NCI-H2029 (cell line): ENCODE measurements at places on chromosomes 6 and 20.

DNA sequence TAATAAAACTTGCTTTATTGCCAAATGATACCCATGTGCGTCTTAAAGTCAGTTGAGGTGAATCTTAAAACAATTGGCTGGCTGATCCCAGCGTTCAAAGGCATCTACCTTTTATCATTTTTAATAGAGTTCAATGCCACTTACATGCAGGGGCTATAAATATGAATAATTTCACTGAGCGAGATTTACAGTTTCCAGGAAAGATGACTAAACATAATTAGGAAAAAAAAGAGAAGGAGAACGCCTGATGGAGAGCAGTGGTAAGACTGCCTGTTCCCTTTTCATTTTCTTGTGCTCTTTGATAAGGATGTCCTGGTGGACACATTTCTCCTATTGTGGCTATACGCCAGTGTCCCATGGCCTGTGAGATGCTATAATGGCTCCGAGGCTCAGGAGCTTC is 139.9 kb upstream of the SLC22A23 start:
- no peak for DNase-seq

DNA sequence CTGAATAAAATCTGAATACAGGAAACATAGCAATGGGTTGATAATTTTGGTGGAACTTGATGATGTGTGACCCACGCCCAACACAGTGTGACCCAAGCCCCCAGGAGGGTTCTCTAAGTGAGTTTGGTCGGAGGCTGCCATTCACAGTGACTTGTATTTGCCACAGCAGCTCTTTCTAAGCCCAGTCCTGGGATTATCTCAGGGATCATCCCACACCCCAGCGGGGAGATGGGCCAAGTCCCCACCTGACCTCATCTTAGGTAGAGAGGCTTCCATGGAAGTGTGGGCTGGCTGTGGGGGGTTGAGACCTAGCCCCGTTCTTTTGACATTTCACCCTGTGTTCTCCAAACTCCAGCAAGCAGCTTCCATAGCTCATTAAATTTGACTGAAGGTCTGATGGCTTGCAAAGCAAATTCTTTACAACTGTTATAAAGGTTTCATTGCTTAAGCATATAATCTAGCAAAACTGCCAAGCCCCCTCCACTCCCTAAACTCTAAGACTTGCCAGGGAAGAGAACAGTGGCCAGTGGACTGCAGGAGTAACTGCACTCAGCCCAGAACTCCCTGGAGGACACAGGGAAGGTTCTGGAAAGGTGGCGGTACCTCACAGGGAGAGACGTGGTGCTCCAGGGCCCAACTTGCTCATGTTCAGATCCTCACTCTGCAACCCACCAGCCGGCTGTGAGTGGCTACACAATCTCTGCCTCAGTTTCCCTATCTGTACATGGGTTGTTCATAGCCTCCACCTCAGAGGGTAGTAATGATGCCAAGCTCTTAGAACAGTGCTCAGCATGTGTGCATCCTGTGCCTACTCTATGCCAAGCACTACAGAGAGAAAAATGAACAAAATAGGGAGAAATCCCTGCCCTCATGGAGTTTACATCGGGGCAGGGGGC is 1.0 kb upstream of the PCK1 start:
- DNase-seq = no peak

GRCh38 chr6:2853769-2854395 is 12.2 kb upstream of the SERPINB1 start:
- no peak for DNase-seq

GRCh38 chr6:133632206-133632605 is 256.7 kb upstream of the TCF21 start:
- DNase-seq = no peak

DNA sequence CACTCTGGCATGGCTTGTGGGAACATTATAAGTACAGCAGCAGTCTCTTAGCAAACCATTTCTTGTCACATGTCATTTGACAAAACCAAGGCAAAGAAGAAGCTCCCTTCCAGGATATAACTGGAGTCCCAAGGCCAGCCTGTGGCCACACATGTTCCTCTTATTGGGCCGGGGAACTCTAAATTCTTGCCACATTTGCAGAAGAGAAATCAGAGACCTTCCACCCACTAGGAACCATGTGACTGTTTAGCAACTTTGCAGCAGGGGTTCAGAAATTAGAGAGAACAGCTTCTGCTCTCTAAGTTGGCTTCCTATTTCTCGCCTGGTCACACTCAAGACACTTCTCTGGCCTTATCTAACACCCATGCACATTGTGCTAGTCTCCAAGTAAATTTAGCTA is 20.4 kb upstream of the MEP1A start:
- no peak for DNase-seq

GRCh38 chr20:11048739-11049138 is 374.9 kb upstream of the JAG1 start:
- no peak for DNase-seq

DNA sequence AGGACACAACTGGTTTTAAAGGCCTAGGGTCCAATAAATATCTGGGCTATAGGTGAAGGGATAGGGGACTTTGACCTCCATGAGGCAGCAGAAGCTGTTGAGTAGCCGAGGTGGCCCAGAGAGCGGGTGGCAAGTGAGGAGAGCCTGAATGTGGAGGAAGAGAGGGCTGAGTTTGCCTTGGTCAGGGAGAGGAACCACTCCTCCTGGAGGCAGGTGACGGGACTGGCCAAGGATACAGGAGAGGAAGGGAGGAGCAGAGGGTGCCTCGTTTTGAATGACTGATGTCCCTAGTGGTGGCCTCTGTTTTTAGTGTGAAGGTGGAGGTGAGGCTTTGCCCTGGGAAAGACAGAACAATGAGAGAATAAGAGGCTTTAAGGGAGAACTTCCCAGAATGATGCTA is 19.1 kb upstream of the AAR2 start:
- no peak for DNase-seq

GRCh38 chr6:103027271-103027931 is 1633.9 kb downstream of the GRIK2 start:
- no peak for DNase-seq

DNA sequence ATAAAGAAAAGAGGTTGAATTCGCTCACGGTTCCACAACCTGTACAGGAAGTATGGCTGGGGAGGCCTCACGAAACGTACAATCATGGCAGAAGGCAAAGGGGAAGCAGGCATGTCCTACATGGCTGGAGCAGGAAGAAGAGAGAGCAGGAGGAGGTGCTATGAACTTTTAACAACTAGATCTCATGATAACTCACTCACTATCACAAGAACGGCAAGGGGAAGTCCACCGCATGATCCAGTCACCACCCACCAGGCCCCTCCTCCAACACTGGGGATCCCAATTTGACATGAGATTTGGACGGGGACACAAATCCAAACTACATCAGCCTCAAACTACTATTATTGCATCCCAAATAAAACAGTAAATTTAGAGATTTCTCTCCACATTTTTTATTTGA is 53.6 kb upstream of the CST7 start:
- no peak for DNase-seq

DNA sequence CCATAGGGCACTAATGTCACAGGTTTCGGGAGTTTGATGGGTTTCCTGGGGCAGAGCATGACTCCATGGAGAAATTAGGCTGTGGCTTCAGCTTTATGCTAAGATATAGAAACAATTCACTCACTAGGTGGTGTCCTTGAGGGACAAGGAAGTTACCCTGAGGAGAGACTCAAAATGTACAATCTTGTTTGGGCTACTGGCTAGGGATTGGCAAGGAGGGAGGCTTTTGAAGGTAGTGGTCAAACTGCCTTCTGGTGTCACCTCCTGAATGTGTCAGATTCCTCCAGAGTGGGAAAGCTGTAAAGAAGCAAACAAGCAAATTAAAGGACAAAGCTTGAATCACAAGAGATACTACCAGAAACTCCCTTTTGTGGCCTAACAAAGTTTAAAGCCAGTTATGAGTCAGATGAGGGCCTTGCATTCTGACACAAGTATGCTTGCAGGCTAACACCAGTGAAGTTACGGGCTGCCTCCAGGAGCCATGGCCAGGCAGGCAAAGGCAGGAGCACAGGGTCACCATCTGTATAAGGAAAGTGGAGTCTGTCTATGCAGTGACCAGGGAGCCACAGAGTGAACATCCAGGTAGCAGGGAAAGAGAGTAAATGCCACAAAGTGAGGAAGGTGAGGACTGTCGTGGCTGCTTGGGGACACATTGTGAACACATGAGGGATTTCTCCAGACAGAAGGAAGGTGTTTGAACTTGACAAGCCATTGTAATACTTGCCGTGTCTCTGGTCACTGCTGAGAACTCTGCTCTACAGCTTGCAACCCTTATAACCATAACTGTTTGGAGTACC is 107.7 kb upstream of the DTNBP1 start:
- DNase-seq = no peak

DNA sequence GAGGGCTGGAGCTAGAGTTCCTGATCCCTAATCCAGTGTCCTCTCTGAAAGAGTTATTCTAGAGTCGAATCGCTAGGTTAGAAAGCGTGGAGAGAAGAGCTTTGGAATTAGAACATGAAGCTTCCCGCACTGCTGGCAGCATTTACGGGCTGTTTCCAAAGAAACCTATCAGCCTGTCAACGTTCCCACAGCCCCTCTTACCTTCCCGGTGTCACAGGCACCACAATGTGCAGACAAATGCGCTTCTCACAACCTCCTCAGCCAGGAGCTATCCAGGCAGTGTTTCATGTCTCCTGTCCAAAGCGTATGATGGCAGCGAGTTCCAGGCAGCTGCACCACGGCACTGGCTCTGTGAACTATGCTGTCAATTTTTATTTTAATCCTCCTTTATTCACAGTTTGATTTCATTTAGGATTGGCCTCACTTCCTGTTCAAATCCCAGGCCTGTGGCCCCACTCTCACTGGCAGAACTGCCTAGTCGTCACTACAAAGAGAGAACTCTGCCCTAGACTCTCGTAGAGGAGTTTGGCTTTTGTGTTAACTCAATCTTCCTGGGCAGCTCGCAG is 322.8 kb upstream of the SOX4 start:
- DNase-seq = no peak

- no peak for DNase-seq
Measured at GRCh38 chr6:161434350-161434749, 160.5 kb upstream of the AGPAT4 start.
